Omental fat pad (tissue), 4 donors: ENCODE measurements at places on chromosomes 3 and 15.

DNA sequence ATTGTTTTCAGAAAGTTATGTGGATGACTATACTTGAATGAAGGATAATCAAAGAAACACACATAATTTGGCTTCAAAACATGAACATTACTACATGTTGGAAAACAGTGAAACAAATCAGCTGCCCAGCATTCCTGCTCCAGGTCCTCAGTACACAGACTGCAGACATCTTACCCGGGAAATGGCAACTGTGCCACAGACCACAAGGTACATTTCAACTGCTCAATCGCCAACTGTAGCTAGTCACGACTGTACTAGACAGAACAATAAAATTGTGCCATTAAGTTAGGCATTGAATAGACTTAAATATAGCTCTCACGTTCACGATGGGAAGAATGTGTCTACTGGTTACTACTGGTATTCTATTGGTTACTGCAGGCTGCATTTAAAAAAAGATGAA is 5.0 kb downstream of the NAA50 start:
- no peak for DNase-seq

- no peak for DNase-seq
These were observed 5.2 kb upstream of the MPI start for GRCh38 chr15:74884428-74885223.

DNA sequence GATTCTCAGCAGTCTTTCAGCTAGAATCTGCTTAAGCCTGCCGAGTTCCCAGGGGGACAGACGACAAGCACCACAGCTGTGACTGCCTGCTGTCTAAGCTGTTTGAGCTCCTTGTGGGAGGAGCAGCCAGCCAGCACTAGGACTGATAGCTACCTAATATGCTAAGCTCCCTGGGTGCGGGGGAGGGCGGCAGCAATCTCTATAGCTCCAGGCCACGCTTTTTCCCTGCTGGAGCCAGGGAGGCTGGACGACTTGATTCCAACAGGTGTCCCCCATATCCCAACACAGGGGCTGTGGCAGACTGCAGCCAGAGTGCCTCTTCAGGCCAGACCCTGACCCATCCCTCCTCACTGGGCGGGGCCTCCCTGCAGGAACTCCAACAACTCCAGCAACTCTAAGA is 134.1 kb upstream of the ARPP21 start:
- DNase-seq: no peak

DNA sequence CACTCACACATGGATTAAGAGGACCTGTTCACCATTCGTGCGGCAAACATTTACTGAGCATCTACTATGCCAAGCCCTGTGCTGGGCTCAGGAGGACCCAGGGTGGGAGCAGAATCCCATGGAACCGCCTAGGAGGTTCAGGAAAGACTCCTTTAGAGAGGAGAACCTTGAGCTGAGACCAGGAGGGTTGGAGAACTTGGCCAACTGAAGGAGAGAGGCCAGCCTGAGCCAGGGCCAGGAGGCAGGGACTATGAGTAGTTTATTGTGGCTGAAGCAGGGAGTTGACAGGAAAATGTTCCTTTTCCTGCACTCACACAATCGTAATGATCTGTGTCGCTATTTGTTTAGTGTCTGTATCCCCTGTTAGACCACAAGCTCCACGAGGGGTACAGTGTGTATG is 71.3 kb downstream of the SLC30A4 start:
- DNase-seq: no peak

DNA sequence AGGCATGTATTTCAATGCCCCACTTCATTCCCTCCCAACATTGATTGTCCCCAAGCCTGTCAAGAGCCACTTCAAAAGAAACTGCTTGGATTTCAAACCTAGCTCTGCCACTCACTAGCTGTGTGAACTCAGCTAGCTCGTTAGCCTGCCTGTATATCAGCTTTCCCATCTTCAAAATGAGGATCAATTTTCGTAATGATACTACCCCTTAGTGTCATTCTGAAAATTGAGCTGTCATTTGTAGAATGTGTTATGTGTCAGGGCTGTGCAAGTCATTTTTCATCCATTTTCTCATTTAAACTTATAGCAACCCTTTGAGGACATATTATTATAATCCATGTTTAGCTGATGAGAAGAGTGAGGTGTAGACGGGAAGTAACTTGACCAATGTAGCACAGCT is 88.6 kb downstream of the TRIM42 start:
- DNase-seq: no peak

DNA sequence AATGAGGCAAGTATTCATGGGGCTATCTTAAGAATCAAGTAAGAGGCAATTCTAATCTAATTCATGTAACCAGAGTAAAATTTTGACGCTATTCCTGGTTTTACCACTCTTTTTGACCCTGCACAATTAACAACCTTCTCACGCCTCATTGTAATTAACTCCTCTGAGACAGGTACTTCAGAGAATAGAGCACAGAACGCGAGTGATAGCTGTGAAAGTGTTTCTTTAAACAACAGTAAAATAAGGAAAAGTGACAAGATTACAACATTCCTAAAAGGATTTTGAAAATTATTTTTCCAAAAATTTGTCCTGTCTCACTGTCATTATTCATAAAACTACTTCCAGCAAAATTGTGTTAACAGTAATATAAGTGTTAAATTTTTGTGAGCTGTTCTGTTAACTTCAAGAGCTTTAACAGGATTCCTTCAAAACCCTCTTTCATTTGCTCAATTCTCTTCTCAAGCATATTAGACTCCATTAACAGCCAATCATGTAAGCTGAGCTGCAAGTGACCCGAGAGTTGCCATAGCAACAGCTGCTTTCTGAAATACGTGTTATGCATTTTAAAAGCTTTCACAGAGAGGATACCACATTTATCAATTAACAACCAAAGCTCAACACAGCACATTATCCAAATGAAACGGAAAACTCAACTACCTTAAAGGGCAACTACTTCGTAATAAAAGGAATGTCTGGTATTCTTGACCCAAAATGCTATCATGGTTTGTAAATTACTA is 93.1 kb downstream of the STAG1 start:
- DNase-seq: no peak

DNA sequence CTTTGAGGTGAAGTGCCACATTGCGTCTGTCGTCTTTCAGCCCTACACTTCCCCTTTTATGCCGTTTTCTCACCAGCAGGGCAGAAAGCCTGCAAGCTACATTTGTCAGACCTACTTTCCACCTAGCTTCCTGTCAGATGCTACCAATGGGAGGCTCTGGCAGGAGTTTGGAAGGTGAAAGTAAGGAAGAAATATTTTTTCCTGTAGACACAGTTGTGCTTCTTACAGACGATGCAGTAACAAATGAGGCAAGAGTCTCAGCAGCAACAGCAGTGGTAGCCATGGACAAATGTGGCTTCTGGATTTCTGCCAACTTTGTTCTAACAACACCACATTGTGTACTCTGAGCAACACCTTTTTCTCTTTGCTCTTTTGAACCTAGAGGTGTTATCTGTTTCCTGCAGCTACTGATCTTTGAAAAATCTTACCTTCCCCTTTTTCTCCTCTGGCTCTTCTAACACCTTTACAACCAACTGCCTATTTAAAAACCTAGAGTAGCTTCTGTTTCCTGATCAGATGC is 70.6 kb upstream of the STT3B start:
- no peak for DNase-seq
